ENCODE measurements at places on chromosomes 11 and 22.

GRCh38 chr22:17963015-17963414, 61.3 kb downstream of the MICAL3 start:
- DNase-seq, result no peak

DNA sequence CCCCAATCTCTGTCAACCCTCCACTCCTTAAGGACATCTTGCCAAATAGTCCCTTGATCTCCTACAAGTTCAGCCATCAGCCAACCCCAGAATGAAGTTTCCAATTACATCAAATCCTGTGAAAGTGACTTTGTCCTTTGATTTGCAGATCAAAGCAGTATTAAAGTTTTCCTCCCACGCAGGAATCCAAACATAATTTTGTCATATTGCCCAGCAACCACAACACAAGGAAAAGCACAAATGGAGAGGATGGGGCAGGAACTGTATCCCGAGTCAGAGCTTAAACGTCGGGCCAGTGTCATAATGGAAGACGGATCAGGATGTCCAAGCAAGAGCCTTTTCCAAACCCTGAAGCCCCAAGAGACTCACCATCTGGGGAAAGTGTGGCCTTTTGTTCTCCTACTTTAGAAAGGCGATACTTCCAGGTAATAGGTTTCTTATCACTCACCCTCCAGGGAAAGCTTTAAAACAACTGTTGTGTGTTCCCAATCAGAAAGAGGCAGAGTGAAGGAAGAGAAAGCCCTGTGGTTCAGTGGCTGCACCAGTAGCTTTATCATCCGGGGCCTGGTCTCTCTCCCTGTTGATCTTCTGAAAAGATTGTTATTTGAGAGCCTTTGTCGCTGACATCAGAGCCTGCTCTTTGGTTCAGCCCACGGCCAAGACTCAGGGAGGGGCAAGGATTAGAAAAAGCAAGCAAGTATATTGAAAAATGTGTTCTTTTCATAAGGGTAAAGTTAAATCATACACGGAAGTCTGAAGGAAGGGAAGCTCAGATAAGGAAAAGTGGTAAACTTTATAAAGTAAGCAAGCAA, 41.7 kb downstream of the EXPH5 start:
- no peak for DNase-seq

DNA sequence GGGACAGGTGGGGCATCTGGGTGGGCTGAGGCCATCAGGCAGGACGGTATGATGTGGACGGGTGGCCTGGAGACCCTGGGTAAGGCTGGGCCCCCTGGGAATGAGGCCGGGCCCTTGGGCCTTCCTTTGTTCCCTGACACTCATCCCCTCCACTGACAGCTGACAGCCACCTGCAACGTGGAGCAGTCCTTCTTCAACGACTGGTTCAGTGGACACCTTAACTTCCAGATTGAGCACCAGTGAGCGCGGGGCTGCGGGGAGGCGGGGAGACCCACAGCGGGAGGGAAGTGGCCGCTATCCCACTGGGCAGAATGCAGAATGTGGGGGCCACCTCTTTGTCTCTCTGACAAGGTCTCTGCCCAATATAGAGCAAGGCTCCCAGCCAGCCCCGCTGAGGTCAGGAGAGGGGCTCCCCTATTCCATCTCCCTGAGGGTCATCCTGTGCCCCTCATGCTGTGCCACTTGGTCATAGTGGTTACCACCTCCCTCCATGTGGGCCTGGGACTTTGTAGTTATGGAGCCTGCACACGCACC, 27.7 kb downstream of the FADS3 start:
- no peak for DNase-seq

DNA sequence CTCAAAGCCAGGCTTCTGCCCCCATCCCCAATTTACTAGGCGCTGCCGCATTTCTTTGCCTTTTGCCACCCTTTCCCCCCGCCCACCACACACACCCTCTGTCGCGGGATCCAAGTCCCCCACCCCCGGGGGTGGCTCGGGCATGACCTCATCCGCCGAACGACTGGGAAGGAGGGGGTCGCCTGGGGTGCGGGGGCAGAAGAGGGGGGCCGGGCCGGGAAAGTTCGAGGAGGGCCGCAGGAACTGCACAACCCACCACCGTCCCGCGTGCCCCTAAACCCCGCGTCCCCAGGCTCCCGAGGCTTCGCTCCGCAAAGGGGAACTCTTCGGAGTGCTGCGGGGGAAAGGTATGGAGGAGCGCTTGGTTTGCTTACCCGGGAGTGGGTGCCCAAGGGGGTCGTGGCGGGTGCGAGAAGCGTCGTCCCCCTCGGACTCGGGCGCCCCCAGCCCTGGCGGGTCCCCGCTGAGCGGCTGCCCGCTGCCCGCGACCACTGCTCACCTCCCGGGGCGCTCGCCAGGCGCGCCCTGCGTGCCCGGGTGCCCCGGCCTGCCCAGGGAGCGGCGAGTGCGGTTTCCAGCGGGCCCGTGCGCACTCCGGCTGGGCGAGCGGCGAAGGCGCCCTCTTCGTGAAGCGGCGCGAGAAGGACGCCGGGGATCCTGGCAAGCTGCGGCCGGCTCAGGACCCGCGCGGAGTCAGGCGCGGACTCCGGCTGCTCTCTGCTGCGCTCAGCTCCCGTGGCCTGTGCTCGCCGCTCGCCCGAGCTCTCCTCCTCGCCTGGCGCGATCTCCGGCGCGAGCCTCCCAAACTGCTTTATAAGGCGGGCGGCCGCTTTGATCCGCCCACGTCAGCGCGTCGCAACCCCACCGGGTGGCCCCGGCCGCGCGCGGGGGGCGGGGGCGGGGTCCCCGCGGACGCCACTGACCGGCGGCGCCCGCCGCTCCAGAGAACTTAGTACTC, 4.0 kb upstream of the WNT11 start:
- no peak for DNase-seq

DNA sequence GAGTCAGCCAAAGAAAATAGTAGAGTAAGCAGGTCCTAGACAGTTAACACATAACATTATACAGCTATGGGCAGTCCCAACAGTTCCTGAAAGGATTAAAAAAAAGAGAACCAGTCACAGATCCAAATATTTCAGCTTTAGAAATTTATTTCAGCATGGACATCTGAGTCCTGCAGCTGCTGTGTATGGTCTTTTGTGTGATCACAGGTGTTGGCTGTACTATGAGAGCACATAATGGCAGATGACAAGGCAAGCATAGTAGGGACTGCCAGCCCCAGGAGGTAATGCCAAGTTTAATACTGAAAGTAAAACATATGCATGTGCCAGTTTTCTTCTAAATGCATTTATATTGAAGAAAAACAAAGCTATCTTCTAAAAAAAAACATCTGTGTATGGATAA, 158.1 kb downstream of the GRIA4 start:
- DNase-seq, result no peak

DNA sequence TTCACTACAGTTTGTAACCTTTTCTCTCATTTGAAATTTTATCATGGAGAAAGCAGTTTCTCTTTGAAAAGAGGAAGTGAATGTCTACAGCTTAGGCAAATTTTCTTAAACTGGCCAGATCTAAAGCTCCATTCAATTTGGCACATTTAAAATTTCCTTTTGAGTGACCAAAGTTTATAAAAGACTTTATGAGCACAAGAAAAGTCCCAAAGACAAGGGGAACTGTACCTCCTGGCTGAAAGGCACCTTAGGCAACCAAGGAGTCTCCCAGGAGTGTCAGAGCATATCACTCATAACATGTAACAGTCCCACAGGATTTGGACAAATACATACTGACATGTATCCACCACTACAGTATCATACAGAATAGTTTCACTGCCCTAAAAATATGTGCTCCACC, 41.3 kb downstream of the NARS2 start:
- DNase-seq, result no peak

- DNase-seq, result no peak
These were observed 32.8 kb downstream of the MS4A2 start for GRCh38 chr11:60121264-60121663.

GRCh38 chr11:62553839-62554361, 7.3 kb upstream of the AHNAK start:
- DNase-seq, result no peak

DNA sequence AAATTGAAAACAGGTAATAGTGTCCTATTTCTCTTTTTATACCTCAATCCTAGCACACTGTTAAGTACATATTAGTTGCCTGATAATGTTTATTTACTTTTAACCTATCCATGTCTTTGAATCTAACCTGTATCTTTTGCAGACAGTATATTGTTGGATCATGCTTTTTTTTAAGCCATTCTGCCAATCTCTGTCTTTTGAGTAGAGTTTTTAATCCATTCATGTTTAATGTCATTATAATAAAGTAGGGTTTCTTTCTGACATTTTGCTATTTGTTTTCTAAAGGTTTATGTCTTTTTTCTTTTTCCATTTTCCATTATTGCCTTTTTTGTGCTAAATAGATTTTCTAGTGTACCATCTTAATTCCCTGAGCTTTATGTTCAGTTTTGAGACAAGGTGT, 23.8 kb upstream of the DEPDC7 start:
- no peak for DNase-seq

DNA sequence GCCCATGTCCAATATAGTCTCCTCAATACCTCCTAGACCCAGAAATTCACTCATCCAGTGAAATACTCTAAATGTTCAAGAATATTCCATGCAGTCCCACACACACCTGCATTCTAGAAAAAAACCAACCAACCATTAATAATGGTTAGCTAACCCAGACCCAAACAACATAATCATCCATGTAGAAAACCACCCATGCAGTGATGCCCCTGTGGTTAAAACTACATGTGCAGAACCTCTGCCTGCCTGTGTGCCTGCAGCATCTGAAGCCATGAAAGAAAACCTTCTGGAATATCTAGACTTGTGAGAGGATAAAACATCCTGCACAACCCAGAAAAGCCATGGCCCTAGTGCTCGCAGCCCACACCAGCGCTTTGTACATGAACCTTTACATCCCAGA, 47.8 kb downstream of the SLC22A12 start:
- no peak for DNase-seq

GRCh38 chr11:96167787-96168186, 175.2 kb downstream of the MAML2 start:
- no peak for DNase-seq

GRCh38 chr22:32803738-32804435, 2.4 kb downstream of the TIMP3 start:
- no peak for DNase-seq

DNA sequence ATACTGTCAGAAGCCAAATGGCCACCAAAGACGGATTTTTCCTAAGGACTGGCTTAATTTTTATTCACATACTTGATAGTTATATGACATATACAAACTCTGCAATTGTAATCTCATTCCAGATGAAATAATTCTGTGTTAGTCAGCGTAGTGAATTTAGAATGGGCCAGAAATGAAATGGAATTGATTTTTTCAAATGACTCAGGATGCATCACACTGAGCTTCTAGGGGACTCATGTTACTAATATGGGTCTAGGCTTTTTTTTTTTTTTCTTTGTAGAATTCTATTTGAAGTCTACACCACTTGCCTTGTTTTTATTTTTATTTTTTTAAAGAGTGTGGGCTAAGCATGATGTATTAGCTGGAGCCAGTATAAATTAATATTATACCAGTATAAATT, 62.7 kb downstream of the SPECC1L start:
- DNase-seq, result no peak

- no peak for DNase-seq
These were observed 29.0 kb upstream of the NAP1L4 start for GRCh38 chr11:3021125-3021524.

Data from activated gamma-delta T cell treated with anti-CD3 and anti-CD28 coated beads, Interleukin-2, amount 50 U/mL, for 16 hours (primary cell).